ENCODE measurements at places on chromosomes 7 and 10. TPM values are rescaled to one million over a fixed set of nuclear protein-coding genes. Genes with fewer than 3 reads are reported as not detected.

GRCh38 chr7:153524070-153524601, 528.1 kb upstream of the DPP6 start:
- no peak overlapping the region for H3K4me3 ChIP-seq
- H3K4me1 ChIP-seq: no peaks in the 10 kb centered on the region
- no peaks in the 10 kb centered on the region for H3K27me3 ChIP-seq
- H3K36me3 ChIP-seq: no peaks in the 10 kb centered on the region

- no peaks in the 10 kb centered on the region for H3K36me3 ChIP-seq
- no peak for ATAC-seq
- H3K4me3 ChIP-seq: no peak overlapping the region
- H3K27ac ChIP-seq: no peak overlapping the region
- H3K27me3 ChIP-seq: peaks cover 4% of the 10 kb centered on the region
These were observed 130.5 kb downstream of the WDR37 start for GRCh38 chr10:1186683-1186990.

DNA sequence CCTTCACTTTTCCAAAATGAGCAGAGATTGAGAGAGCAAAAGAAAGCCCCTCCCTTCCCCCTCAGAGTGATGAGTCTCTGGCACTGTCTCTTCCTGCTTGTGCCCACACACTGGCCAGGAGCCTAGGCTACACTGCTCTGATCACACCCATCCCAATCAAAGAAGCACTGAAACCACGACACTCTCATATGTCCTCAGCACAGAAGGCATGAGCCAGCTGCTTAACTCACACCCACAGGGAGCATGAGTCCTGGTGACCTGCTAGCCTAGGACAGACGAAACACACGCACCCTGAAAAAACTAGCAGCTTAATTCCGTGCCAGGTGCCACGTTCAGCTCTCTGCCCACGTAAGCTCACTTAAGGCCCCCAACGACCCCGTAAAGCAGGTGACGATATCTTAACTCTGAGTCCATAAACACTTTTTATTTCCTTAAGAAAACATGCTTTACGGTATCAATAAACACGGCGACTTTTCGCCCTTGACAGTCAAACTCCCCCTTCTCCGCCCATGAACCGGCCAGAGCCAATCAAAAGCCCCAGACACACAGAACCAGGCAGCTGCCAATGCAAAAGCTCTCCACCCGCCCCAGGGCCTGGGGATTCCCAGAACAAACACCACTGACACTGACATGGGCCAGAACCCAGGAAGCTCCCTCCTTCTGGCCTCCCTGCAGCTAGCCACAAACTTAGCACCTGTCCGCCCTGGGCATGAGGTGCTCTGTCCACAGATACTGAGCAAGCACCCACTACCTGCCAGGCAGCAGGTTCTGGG, 69.0 kb downstream of the TNRC18 start:
- no peak overlapping the region for H3K4me3 ChIP-seq
- peaks cover 90% of the 10 kb centered on the region for H3K36me3 ChIP-seq
- peaks cover 13% of the 10 kb centered on the region for H3K4me1 ChIP-seq

GRCh38 chr7:14937581-14937980, 35.0 kb upstream of the DGKB start:
- H3K27ac ChIP-seq: no peak overlapping the region
- H3K4me1 ChIP-seq: no peaks in the 10 kb centered on the region
- no peak overlapping the region for H3K4me3 ChIP-seq
- no peak for ATAC-seq
- H3K27me3 ChIP-seq: no peaks in the 10 kb centered on the region

GRCh38 chr10:10133281-10133680, 884.4 kb upstream of the CELF2 start:
- H3K4me3 ChIP-seq: no peak overlapping the region
- H3K27ac ChIP-seq: no peak overlapping the region
- H3K36me3 ChIP-seq: no peaks in the 10 kb centered on the region

GRCh38 chr7:2884161-2884560, 40.1 kb upstream of the GNA12 start:
- H3K4me1 ChIP-seq: peaks cover 10% of the 10 kb centered on the region
- no peaks in the 10 kb centered on the region for H3K36me3 ChIP-seq
- no peaks in the 10 kb centered on the region for H3K27me3 ChIP-seq

DNA sequence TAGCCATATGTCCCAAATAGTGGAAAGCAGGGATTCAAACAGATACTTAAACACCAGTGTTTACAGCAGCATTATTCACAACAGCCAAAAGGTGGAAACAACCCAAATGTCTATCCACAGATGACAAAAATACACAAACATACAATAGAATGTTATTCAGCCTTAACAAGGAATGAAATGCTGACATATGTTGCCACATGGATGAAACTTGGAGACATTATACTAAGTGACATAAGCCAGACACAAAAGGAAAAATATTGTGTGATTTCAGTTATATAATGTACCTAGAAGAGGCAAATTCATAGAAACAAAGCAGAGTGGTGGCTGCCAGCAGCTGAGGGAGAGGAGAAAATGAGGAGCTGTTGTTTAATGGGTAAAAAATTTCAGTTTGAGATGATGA, 533.9 kb upstream of the FZD8 start:
- H3K27ac ChIP-seq: no peak overlapping the region
- H3K4me1 ChIP-seq: no peaks in the 10 kb centered on the region
- no peak for ATAC-seq
- H3K27me3 ChIP-seq: no peaks in the 10 kb centered on the region
- no peak overlapping the region for H3K4me3 ChIP-seq

- no peak for ATAC-seq
- H3K4me1 ChIP-seq: peaks cover 13% of the 10 kb centered on the region
- H3K4me3 ChIP-seq: peak overlapping the region; percentile 7
- no peak overlapping the region for H3K27ac ChIP-seq
These were observed 62.2 kb downstream of the NEURL1 start for GRCh38 chr10:103555712-103556111.

TAS2R3 gene
- total RNA-seq: 3.8 TPM

BUD23 gene
- total RNA-seq: 54.6 TPM

CTTNBP2 gene
- total RNA-seq: not detected

NXPH1 gene
- total RNA-seq: not detected

FAM25C gene
- total RNA-seq: not detected

EPHB6 gene
- total RNA-seq: 8.0 TPM

All from activated T-helper 17 cell treated with anti-CD3 and anti-CD28 coated beads, Interleukin-2, amount 50 U/mL, for 72 hours (primary cell).